ENCODE measurements at places on chromosomes 12 and 14.

GRCh38 chr14:65151609-65151956, 49.3 kb upstream of the MAX start:
- no peak for DNase-seq

DNA sequence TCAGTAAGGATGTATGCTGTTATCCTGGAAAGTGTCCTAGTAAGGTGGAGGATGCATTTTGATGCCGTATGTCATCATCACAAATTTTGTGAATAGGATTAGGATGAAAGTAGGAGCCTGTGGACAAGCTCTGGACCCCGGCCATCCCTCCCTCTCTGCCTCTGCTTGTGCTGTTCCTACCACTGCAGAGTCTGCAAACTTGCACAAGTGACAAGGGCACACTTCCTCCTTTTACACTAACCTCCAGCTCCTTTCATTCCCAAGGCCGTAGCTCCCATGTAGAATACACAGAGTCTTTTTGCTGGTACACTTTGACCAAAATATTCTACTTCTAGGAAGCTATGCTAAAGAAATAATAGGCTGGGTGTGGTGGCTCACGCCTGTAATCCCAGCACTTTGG, 13.3 kb upstream of the TMCC3 start:
- no peak for DNase-seq

DNA sequence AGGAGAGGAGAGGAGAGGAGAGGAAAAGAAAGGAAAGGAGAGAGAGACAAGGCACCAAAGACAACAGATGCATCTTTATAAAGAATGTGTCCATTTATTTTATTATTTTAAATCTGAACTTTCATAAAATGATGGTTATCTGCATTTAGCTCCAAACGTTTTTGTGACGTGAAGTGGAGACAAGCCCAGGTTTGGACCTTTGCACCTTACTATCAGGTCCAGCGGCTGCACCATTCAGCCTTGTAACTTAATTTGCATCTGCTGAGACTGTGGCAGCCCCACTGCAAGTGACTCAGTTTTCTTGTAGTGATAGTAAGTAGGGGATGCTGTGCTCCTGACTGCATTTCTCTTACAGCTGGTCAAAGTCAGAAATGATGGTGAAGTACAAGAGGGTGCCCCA, 130.7 kb downstream of the NTF3 start:
- DNase-seq, result no peak

DNA sequence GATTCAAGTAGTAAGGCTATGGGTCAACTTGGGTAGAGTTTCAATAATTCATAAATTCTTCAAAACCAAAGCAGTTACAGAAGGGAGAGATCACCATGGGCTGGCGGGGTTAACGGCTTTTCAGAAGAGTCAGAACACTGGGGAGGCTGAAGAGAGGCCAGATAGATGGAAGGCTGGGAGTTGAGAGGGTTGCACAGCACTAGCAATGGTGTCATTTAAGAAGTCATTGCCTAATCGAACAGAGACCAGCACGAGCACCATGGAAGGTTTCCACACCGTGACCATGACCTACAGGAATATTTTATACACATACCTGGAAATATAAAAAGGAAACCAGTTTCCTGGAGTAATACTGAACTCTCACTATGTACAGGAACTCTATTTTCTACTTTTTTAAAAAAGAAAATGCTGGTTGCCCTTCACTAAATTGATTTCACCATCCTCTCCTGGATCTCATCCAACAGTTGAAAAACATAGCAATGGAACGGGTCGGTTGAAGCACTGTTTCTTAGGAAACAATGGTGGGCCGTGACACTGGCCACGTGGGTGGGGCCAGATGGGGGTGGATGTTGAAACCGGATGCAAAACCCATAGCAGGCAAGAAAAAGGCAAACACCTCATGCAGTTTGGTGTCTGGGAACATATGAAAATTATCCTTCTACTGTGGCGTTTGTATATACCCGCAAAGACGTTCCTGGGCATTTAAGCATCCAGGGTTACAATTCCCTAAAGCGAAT, 38.0 kb upstream of the RIN3 start:
- DNase-seq, result no peak

All from bone marrow (tissue), 2 donors.